ENCODE measurements at places on chromosomes 7 and 10.

DNA sequence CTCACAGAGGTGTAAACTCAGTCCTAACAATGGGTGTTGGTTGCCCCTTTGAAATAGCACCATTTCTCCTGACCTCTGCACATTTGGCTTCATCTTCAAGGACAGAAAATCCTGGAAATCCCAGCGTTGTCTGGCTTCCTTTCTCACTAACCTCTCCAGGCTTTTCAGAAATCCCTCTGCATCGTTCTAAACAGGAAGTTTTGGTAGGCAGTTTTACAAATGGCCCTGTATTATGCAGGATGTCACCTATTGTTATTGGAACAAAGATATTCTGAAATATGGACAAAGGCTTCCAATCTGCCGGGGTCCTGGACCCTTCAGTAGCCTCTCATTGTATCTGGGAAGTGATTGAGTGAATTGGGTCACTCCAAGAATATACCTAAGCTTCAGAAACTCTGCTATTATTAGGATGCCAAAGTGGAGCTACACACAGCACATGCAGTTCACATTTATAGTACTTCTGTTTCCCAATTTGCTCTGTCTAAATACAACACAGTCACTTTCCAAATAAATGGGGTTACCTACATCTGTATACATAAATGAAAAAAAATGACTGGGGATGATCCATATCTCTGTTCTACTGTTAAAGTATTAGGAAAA lies 134.8 kb upstream of the KLF6 start:
- no peak for DNase-seq

DNA sequence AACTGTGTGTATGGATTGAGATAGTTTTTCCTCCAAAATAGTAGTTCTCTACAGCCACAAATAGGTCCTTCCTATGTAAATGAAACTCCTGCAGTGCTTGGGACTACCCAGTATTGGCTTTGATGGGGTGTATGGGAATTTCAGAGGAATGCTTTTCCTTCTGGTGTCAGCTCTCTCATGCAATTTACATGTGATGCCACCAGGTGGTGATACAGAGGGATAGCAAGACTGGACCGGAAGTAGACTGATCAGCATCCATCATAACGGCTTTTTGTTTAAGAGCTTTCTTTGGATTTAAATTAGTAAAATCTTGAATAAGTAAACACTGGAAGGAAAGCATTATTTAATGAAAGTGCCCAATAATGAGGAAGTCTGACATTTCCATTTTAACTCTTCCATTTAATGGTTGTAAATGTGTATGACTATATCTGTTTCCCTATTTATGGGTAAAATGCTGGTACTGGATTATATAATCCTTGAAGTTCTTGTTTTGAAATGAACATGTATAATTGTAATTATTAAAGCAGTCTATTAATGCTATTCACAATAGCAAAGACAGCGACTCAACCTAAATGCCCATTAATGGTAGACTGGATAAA lies 22.7 kb downstream of the DYNC1I1 start:
- no peak for DNase-seq

DNA sequence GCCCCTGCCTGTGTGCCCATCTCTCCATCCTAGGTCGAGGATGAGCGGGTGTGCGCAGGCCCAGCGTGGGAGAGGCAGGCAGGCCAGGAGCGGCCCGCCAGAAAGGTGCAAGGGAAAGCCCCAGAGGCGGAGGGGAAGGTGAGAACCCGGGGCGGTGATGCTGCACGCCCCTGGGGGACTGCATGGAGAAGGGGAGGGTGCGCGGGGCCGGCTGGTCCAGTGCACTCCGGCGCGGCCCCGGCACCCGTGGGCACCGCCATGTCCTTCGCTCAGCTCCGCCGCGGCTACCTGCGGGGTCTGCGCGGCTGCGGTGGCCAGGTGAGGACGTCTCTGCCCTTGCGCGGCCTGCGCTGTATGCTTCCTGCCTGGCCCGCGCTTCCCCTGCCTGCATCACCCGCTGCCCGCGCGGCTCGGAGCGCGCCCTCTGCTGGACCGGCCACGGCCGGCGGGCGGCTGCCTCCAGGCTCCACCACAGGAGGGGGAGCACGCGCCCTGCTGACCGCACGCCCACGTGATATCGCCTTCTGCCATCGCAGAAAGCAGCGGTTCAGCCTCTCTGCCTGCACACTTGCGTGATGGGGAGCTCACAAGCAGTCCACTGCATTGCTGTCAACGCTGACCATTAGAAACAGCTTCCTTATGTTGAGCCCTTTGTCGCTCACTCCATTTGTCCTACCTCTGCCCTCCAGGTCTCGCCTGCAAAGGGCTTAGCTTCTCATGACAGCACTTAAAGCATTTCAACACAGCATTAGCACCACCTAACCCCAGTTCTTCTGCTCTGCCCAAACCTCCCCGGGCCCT lies 73.9 kb downstream of the CXCL12 start:
- DNase-seq: peak; percentile 46

DNA sequence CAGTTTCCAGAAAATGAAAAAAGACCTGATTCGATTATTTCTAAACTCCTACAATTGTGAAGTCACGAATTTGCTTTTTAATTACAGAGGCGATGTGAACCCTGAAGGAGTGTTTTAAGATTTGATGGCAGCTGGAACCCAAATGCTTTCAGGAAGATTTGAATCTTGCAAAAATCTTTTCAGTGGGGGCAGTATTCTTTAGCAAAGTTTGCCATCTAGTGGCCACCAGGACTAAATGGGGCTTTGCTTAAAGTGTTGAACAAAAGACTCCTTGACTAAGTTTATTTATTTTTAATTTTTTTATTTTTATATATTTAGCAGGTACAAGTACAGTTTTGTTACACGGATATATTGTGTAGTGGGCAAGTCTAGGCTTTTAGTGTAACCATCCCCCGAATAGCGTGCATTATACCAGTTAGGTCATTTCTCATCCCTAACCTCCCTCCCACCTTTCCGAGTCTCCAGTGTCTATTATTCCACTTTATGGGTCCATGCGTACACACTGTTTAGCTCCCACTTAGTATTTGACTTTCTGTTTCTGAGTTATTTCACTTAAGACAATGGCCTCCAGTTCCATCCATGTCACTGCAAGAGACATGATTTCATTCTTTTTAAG lies 98.8 kb downstream of the CACNB2 start:
- DNase-seq: peak; percentile 60

DNA sequence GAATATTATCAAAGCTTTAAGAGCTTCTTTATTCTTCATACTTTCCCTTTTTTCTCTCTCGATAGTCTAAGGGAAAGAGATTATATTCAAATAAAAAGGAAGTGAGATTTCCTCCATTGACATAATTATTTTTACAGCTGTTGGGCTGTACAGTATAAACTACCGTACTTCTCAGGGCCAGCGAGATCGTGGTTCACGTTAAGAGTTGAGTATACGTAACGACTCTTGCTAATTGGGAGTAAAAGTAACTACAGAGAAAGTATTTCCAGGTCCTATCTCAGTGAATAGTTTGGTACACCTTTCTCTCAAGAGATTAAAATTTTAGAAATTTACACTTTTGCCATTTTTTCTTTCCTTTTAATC lies 57.8 kb downstream of the INPP5F start:
- DNase-seq: no peak

GRCh38 chr10:100746784-100747455 lies 1.5 kb downstream of the PAX2 start:
- no peak for DNase-seq

DNA sequence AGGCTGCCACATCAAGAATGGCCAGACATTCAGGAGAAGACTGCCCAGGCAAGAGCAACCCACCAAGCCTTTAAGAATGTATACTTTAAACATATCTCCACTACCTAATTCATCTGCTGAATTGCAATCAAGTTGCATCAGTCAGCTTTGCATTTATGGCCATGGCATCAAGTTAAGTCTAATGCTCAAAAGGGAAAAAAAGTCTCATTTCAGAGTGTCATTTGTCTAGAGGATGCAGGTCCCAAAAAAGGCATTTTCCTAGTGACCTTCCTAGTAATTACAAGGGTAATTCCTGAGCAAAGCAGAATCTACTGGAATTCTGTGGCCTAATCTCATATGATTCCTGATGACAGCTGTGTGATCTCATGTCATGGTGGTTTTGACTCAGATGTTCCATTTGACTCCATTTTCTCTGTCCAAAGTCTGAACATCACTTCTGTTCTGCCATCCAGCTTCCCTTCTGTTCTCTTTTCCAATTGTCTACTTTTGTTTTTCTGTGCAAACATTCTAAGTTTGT lies 7.3 kb upstream of the CABCOCO1 start:
- no peak for DNase-seq

- no peak for DNase-seq
Observed at GRCh38 chr10:47253651-47254375, 46.2 kb upstream of the GDF10 start.

DNA sequence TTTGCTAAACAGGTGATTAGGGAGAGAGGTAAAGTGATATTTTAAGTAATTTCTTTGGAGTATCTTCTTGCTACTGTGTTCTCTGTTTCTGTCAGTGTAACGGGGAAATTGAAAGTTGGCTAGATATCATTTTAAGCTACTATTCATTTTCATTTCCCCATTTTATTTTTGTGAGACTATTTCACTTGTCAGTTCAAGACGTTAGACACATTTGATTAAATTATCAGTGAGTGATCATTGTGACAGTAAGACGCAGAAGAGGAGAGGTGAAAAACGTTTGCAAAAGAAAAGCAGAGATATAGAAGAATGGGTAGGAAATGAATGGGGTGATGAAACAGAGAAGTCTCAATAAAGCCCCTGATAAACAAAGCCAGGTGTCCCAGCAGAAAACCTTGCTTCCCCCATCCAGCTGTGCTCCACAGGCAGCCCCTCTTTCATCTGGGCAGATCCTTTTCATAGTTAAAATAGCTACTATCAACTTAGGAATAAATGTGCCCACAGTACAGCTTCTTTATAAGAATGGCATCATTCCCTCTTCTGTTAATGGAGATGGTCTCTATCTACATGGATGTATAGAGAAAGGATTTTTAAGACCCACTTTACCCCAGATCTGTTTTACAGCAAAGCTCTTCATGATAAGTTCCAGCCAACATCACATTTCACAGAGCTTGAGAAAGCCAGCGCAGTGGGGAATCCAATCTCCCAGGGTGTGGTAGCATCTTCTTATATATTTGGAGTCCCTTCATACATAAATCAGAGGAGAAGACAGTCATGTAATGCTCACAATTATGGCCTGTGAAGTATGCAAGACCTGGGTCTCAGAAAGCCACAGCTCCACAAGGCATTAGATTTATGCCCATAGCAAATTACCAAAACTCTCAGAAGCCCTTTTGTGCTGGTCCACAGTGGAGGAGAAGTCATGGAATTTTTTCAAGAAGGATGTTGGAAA lies 138.1 kb upstream of the ITGB1 start:
- no peak for DNase-seq

- peak; percentile 86 for DNase-seq
Observed at GRCh38 chr10:64515970-64516699, 994.9 kb downstream of the REEP3 start.

DNA sequence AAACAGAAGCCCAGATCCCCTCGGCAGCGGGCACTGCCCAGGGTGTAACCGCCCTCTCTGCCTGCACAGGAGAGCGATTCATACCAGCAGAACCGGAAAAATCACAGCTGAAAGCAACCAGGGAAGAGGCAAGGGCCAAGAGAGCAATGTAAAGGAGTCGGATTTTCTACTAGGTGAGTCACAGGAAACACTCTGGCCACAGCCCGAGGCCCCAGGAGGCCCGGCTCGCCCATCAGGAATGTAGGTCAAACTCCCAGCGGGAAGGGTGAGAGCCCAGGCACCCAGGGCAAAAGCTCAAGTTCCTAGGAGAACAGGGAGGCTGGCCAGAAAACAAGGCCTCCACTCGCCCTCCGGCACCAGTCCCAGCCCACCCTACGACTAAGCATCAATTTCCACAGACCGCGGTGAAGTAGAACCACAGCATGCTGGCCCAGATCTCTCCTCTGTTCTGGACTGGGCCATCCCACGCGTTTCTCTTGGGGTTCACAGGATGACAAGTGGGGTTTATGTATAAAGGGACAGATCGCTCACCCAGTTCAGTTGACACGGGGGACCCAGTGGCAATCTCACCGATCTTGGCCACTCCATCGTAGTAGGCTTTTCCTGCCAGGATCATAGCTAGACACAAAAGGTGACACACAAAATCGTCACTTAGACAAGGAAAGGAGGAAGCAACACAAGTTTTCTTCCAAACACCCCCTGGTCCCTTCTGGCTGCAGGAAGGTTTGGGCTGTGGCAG lies 46.2 kb downstream of the BAIAP2L1 start:
- DNase-seq: no peak

GRCh38 chr7:108528183-108528712 lies 2.3 kb upstream of the PNPLA8 start:
- no peak for DNase-seq

GRCh38 chr10:74973741-74974392 lies 137.6 kb upstream of the SAMD8 start:
- DNase-seq: no peak

DNA sequence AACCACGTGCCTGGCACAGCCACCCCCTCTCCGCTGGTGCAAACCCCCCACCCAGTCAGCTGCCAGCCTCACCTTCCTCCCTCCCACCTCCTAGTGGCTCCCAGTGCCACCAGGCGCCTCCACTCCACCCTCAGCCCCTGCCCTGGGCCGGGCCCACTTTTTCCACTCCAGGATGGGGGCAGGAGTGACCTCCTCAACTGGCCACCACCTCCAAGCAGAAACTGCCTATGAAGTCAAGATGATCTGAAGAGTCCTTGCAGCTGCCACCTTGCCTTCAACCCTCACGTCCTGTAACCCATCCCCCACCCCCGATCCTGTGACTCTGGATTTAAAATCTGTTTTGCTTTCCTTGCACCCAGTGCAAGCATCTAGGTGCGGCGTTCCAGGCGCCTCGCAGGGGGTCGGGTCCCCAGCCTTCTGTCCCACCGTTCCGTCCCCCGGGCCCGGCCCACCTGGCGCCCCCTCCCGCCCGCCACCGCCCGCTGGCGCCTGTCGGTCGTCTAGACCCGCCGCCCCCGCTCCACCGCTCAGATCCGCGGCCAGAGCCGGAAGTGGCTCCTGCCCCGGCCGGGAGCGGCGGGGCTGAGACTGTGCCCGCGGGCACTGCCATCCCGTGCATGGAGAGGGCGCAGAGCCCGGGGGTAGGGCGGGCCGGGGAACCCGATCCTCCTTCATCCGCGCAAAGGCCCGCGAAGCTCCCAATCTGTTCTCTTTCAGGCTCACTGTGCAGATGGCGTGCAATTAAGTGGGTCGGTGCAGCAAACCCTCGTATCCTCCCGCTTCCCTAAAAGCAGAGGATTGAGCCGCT lies 51.2 kb upstream of the GTF2I start:
- DNase-seq: peak; percentile 46

- peak; percentile 72 for DNase-seq
Observed at GRCh38 chr10:103783681-103784080, 71.7 kb downstream of the SH3PXD2A start.

GRCh38 chr7:127447326-127447945 lies 54.9 kb upstream of the ZNF800 start:
- DNase-seq: peak; percentile 53

GRCh38 chr7:47239931-47240421 lies 341.9 kb downstream of the TNS3 start:
- DNase-seq: no peak
